Nucleus accumbens (tissue), 56 donors: ENCODE measurements at places on chromosomes 11 and 22.

DNA sequence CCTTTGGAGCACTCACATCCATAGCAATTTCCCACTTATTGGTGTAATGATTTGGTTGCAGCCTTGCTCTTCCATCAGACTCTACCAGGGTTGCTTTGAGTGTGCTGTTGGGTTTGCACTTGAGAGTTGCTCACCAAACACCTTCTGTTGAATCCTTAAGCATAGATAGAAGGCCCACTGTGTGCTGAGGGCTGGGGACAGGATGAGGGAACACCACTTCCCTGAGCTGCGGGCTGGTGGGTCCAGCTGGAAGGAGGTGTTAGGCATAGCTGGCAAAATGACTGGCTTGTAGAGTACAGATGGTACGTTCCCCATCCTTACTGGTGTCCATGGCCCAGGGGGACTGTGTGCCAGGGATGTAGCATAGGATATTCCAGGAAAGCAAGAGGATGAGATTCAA is 3.9 kb downstream of the PRDM11 start:
- DNase-seq = no peak

DNA sequence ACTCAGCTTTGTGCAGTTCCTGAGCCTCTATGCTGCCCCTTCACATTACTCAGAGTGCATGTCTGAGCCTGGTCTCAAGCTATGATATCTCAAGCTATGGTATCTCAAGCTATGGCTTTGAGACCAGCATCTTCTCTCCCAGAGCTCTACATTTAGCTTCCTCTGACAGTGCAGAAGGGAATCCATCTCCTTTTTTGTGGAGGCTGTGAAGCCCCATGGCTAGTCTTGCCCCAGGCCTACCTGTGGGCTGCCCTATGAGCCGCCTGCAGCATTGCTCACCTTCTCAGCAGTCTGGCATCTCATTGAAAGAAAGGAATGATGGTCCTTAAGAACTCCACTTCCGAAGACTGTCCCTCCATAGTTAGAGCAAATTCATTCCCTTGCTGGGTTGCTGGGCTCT is 12.6 kb downstream of the PGAP2 start:
- DNase-seq = no peak

DNA sequence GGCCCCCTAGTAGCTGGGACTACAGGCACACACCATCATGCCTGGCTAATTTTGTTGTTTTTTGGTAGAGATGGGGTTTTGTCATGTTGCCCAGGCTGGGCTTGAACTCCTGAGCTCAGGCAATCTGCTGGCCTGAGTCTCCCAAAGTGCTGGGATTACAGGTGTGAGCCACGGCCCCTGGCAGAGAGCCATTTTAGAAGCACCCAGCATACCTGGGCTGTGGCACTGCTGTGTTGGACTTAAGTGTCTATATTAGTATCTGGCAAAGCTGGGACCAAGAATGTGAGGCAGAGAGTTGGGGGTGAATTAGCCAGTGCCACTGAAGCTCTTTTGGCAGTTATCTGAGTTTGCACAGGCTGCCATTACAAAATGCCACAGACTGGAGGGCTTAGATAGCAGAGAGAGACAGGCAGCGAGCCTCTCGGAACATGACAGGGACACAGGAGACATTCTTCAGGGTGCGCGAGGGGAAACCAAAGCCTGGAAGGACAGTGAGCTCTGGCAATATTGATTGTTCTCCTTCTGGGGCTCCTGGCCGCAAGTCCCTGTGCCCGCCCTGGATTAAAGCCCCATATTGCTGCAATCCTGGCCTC is 87.7 kb upstream of the ALX4 start:
- DNase-seq = no peak

DNA sequence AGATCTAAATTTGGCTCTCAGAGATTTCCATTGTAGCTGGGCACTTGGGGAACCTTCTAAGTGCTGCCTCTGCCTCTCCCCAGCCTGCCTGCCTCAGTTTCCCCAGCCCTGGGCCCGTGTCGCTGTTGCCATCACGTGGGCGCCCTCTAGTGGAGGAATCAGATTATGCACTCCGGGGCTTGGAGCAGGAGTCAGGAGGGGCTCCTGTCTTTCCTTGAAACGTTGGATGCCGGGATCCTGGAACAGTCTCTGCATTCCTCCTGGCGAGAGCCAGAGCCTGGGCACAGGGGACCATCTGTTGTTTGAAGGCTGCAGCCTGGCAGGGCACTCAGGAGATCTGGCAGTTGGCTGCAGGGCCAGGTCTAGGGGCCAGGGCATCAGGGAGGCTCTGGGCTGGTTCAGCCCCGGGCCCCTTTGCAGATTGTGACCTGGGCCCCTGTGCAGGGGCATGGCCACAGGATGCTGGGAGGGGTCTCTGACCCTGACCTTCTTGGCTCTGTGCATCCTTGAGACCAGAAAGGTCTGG is 71.6 kb downstream of the LRP5 start:
- DNase-seq = no peak

DNA sequence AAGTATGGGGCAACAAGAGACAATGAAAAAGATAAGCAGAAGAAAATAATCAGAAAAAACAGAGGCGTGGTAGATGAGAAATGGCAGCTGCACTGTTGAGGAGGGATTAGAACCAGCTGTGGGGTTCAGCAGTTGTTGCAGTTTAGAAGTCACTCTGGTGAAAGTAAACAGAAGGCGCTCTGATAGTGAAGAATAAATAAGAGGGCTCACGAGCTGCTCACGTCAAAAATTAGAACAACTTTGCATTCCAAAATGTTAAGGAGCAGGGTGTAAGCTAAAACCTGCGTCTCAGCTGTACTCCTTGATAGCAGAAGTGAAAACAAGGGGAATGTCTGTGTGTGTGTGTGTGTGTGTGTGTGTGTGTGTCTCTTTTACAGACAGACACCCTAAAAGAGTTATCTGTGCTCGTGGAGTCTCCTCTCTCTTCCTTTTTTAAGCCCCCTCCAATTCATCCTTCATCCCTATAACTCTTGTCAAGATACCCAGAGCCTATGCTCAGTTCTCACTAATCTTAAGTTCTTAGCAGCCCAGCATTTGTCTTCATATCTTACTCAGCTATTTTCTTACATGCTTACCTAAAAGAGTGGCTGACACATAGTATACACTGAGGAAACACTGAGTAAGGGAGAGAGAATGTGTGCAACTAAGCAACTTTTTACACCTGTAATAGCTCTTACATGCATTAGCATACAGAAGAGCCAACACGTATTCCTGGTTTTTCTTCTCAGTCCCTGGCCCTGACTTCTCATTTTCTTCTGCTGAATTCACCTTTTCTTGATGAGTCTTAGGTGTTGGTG is 8.9 kb downstream of the TTC17 start:
- DNase-seq = no peak

GRCh38 chr11:63779039-63779438 is 10.5 kb upstream of the ZFTA start:
- no peak for DNase-seq

- peak; percentile 79 for DNase-seq
These were observed 1.6 kb downstream of the MCAM start for GRCh38 chr11:119315131-119316015.

DNA sequence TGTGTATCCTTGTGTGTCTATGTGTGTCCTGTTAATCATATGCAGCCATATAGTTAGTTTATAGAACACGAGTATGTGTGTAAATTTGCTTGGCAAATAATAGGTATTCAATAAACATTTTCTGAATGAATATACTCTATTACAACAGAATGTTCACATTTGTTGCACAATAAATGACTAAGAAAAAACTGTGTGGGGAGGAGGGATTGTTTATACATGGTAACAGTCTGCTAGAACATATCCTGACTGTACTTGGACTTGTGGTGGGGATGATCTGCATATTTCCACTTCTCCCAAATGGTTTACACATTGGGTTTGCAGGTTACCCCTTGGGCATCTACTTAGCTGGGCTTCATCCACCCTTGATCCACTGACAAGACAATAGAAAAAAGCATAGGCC is 194.6 kb downstream of the INSC start:
- no peak for DNase-seq

GRCh38 chr11:111301004-111301841 is 2.9 kb downstream of the POU2AF3 start:
- DNase-seq = no peak
